ENCODE measurements at places on chromosomes 1 and 21. TPM values are rescaled to one million over a fixed set of nuclear protein-coding genes. Genes with fewer than 3 reads are reported as not detected.

DNA sequence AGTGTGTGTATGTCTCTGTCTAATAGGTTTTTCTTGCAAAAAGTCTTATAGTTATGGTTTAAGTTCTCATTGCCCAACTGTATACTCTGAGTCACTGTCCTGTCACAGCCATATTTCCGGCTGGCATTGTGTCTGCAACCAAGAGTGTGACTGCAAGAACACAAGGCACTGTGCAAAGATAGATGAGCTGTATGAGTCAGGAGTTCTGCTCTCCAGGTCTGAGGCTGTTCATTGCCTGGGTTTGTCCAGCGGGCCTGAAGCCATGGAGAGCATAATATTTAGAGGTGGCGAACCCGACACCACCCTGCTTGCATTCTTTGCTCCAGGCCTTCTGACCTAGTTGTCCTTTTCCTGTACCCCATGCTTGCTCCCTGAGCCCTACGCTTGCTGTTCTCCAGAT lies 50.9 kb upstream of the CNIH3 start:
- no peak for DNase-seq

DNA sequence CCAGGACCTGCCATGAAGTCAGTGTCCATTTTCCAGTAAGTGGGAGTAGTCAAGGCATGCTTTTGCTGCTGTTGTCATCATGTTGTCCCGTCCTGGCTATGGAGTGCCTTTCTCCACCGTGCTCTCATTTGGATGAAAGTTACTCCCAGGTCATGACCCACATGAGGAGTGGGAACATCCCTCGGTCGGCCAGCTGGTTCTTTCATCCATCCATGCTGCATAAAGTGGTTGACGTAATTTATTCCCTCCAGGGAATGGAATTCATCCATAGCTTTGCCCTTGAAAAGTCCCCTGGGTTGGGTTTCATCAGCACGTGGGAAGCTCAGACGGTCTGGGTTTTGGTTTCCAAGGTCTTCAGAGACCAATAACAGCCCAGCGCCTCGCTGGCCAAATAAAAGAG lies 11.6 kb downstream of the PLA2G2A start:
- DNase-seq = peak; percentile 72

- no peak for DNase-seq
Measured at GRCh38 chr1:116166655-116167054, 55.5 kb downstream of the MAB21L3 start.

Gene GJC2
- polyA plus RNA-seq = 0.61 TPM

GRCh38 chr1:53376041-53376461 lies 48.2 kb upstream of the LRP8 start:
- DNase-seq = no peak

DNA sequence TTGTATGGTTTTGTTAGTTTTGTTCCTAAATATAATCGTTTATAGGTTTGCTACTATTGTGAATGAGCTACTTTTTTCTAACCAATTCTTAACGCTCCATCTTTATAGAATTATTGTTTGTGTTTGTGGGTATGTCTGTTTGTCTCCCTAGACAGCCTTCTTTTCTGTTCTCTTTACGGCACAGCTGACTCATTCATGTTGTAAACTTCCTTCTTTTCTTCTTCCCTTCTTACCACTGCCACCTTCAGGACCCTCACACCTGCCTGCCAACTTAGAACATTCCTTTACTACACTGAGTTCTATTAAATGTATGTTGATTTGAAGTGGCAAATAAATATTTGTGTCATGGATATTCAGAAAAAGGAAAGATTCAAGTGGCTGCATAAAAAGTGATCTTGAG lies 29.1 kb downstream of the AK5 start:
- no peak for DNase-seq

DNA sequence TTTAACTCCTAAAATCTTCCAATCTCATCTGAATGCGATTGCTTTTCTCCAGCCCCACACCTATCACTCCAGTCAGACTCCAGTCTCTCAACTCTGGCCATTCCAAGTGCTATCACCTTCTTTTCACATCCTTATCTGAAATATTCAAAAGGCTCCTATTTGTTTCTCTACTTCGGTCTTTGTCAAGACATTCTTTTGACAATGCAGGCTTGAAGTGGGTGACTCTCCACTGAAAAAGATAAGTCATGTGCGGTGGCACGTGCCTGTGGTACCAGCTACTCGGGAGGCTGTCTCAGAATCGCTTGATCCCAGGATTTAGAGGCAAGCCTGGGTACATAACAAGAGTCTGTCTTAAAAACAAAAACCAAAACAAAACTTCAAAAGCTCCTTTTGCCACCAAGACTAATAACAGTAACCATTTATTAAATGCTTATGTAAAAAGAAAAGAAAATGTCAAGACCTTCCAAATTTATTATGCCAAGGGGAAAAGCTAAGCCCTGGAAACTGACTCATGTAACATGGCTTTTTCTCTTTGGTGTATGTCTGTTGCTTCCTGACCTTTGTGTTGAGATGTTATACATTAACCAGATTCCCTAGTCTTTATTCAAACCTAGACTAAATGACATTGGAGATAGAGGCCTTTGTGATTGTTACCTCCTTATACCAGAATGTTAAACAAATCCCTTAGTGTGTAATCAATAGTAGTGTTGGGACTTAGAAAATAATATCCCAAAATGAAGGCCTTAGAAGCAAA lies 3.6 kb downstream of the ALG14 start:
- no peak for DNase-seq

DNA sequence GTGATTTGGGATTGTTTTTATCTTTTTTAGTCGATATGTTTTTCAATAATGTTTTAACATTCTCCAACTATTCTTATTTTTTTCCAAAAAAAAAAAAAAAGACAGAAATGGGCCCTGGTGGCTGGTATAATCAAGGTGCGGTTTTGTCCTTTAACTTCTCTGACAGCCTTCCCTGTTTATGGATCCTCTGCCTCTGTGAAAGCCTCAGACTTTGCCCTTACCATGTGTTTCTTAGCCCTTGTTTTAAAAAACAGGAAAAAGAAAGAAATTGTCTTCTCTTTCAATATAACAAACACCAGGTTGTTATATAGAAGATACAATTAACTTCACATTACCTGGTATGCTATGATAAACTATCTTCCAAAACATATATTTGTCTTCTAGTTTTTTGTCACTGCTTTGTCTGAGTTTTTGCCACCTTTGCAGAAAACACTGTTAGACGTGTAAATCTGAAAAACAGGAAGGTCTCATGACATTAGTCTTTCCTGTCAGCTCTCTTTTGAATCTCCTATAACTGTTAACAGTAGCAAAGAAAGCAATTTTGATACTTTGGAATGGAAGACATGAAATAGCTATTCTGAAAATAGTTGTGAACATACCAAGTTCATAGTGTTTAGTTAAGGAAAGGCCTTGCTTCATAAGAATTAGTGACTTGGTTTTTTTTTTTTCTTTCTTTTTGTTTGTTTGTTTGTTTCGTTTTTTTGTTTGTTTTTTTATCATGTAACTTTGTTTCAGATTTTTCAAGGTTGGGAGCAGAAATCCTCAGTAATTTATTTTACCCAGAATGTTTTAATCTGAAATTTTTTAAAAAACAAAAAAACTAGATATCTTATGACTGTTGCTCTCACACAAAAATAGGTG lies 31.7 kb upstream of the CACYBP start:
- DNase-seq = no peak

DNA sequence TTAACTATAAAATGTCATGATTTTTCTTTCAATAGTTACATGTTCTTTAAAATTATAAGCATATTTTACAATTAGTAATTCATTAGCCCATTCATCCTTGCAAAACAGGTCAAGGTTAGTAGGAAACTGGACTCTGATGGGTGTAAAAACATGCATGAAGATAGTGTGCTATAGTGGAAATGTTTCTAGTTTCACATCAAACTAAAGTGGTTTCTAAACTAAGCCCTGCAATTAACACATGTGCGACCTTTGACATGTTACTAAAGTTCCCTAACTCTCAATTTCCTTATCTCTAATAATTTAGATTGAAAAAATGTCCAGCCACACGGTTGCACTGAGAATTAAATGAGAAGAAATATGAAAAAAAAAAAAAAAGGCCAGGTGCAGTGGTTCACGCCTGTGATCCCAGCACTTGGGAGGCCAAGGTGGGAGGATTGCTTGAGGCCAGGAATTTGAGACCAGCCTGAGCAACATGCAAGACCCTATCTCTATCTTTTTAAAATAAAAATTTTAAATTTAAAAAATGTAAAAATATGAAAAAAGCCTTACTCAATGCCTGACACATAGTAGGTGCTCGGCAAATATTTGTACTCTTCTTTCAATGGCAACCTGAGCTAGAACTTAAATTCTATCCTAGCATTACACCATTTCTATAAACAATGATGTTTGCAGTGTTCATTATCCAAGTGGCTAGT lies 44.1 kb upstream of the PALMD start:
- no peak for DNase-seq

Gene KIAA0040
- 4.8 TPM for polyA plus RNA-seq

Gene LMX1A
- polyA plus RNA-seq = 0.03 TPM

DNA sequence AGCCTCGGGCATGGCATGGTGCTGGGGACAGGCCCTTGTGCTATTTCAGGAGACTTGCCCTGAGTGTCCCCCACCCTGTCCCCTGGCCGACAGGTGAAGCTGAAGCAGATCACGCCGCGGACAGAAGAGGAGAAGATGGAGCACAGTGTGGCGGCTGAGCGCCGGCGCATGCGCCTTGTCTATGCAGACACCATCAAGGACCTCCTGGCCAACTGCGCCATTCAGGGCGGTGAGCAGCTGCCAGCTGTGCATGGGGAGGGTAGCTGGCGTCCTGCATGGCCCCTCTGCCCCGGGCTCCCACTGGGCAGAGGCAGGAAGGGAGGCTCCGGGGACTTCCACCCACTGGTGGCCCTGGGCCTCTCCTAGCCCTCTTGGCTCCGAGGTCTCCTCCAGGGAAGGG lies 28.9 kb downstream of the FAM151A start:
- no peak for DNase-seq

DNA sequence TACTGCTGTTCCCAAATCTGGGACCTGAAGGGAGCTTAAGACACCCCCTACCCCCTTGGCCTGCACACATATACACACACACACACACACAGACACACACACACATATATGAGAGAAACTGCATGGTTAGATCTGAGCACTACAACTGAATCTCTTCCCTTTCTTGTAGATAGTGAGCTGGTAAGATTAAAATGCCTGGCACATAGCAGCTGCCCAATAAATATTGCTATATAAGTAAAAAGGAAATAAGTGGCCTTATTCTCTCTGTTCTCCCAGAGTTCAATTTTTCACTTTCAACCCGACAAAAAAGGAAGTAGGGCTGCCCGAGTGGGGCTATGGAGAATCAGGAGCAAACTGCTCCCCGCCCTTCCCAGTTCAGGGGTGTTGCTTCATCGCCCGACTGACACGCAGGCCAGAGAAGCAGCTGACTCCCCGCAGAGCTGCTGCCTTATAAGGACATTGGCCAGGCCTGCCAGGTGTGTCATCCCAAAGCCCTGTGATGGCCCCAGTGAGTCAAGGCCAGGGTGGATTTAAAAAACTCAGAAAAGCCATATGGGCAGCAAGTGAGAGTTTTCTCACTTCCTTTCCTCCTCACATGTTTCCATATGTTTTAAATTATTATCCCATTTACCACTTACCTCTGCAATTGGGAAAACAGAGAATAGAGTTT lies 106.5 kb upstream of the SLC44A3 start:
- DNase-seq = peak; percentile 85

- DNase-seq = peak; percentile 45
Measured at GRCh38 chr1:15684042-15684461, at the start of gene PLEKHM2. TSS of gene PLEKHM2 (plus strand) at chr1:15684320. CDS start at chr1:15684559, 239 bp downstream.

Gene PCSK9
- 0.04 TPM for polyA plus RNA-seq

Gene FGR
- polyA plus RNA-seq = 2.8 TPM

DNA sequence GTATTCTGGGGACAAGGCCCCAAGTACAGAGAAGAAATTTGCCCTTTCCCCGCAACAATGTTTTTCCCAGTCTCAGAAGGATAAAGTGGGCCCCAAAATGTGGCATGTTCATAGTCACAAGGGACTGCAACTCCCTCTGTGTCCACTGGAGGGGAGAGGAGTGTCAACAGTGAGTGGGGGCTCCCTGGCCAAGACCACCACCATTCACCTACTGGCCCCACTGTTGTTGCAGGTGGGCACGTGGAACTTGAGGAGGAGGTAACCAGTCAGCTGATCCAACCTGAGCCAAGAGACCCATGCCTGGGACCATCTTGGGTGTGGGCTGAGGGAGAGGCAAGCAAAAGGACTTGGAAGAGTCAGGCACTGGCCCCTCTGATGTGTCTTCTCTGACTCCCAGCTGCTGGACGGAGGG lies 777 bp downstream of the NUDT17 start:
- peak; percentile 29 for DNase-seq

Gene ANXA9
- 0.19 TPM for polyA plus RNA-seq

DNA sequence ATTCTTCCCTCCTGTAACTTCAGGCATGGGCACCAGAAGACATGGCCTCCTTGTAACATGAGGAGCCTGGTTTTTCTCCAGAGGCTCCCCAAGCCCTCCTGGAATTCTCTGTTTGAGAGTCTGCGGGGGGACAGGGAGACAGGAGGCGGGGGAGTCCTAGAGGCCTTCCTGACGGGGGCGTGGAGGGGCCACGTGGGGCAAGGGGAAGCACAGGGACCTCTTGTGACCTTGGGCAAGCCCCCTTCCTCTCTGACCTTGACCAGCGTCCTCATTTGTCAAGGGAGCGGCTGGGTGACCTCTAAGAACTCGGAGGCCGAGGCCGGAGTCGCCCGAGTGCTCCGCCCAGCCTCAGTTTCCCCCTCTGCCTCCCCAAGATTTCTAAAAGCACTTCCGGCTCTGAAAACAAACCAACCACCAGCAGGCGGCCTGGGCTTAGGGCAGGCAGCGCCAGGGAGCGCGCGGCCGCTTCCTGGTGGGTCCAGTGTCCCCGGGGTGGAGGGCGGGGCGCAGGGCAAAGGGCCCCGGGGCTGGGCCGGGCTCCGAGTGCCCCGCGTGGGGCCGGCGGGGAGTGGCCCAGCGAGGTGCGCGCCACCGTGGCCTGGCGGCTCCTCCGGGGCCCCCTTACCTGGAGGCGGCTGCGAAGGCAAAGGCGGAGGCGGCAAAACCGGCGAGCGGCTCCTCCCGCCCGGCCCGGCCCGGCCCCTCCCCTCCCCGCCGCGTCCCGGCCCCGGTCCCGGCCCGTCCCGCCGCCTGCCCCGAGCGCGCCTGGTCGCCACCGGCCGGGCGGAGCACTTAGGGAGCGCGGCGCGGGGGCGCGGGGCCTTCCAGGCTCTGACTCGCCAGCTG lies at the start of gene TMCO4:
Gene TMCO4 (minus strand): TSS at position 687 of the 846 bp plus-strand sequence. CDS start 19,158 bp downstream, outside the sequence.
- peak; percentile 49 for DNase-seq

Gene PDC
- polyA plus RNA-seq = not detected
